ENCODE measurements at places on chromosomes 11 and 22.

- no peak for DNase-seq
These were observed 1165.1 kb downstream of the LRRC4C start for GRCh38 chr11:40294349-40294735.

DNA sequence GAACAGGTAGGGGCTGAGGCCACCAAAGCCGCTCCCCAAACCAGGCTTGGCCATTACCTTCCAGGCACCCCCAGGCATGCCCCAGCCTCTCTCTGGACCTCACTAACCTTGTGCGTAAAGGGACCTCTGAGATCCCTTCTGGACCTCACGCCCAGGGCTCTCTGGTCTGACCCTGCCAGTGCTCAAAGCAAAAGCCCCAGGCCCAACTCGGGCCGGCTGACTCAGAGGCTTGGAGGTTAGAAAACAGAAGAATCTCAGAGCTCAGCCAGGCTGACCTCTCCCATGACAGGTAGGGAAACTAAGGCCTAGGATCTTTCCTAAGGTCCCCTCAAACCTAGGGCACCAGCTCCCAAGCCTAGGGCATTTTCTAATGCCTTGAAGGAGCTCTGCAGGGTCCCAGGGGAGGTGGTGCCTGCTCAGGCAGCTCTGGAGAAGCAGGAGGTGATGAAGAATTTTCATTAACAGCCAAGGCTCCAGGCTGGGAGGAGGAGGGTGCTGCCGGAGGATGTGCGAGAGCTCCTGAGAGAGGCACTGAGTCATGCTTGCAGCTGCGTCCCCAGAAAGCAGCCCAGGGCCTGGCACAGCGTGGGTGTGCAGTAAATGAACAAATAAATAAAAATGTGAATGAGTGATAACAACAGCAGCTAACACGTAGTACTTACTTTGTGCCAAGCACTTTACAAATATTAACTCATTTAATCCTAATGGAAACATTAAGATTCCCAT, 25.6 kb downstream of the ARRB1 start:
- no peak for DNase-seq

GRCh38 chr11:35327829-35328228, 91.5 kb downstream of the SLC1A2 start:
- no peak for DNase-seq

GRCh38 chr11:11078344-11079086, 220.7 kb upstream of the ZBED5 start:
- no peak for DNase-seq

- no peak for DNase-seq
These were observed 1.6 kb downstream of the C1QTNF6 start for GRCh38 chr22:37186228-37186996.

DNA sequence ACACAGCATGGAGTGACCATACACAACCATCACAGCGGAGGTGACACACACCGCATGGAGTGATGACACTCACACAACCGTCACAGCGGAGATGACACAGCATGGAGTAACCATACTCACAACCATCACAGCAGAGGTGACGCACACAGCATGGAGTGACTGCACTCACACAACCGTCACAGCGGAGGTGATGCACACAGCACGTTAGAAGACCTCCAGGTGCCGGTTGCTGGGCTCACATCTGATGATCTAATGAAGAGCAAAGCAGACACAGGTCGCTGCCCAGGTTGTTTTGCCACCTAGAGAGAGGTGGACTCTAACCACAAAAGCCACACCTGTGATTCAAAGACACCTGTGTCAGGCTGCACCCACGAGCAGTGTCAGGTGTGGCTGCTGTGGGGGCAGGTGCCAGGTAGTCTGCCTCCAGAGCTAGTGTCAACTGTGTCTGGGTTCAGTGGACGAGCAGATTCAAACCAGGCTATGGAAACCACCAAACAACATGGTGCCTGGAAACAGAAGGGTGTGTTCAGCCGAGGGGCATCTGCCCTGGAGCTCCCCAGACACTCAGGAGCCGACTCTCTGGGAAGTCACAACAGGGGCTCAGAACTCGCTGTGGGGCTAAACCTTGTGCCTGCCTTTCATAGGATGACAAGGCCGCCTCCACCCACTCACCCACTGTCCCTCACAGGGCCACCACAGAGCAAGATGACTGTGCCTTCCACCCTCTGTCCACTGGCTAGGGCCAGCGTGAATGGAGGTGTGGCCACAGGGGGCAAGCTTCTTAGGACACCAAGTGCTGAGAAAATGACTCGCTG, 608.2 kb downstream of the TBC1D22A start:
- no peak for DNase-seq

- no peak for DNase-seq
These were observed 18.2 kb upstream of the CLPB start for GRCh38 chr11:72452495-72452894.

GRCh38 chr11:102286292-102286691, 31.0 kb upstream of the BIRC3 start:
- DNase-seq = no peak

All from stimulated activated CD8-positive, alpha-beta memory T cell treated with anti-CD3 and anti-CD28 coated beads, Interleukin-4, amount 100 ng/mL, for 4 hours (primary cell).